Esophagus (tissue), 2 donors: ENCODE measurements at places on chromosomes 1 and 21. TPM values are rescaled to one million over a fixed set of nuclear protein-coding genes. Genes with fewer than 3 reads are reported as not detected.

Gene RAD54L
- 6.1 TPM for polyA plus RNA-seq

Gene EBNA1BP2
- polyA plus RNA-seq: 72.8 TPM

Gene ILDR2
- polyA plus RNA-seq: 0.06 TPM

Gene PGLYRP3
- 9.9 TPM for polyA plus RNA-seq

Gene NBPF6
- polyA plus RNA-seq: not detected

Gene PGBD5
- 0.22 TPM for polyA plus RNA-seq

Gene EXO1
- polyA plus RNA-seq: 2.7 TPM

Gene COL9A2
- polyA plus RNA-seq: 1.3 TPM

Gene RGS13
- 0.22 TPM for polyA plus RNA-seq

Gene BCL10
- polyA plus RNA-seq: 11.5 TPM

Gene FAAH
- 12.1 TPM for polyA plus RNA-seq

Gene OR2T33
- not detected for polyA plus RNA-seq

Gene LEMD1
- 0.78 TPM for polyA plus RNA-seq

Gene PRAMEF13
- not detected for polyA plus RNA-seq

Gene FCRL3
- 0.05 TPM for polyA plus RNA-seq

Gene DHRS3
- polyA plus RNA-seq: 73.1 TPM

Gene CITED4
- 21.8 TPM for polyA plus RNA-seq

Gene TSACC
- 0.40 TPM for polyA plus RNA-seq

Gene ACTA1
- polyA plus RNA-seq: 0.35 TPM

Gene NOS1AP
- polyA plus RNA-seq: 0.98 TPM

Gene FCMR
- polyA plus RNA-seq: 0.90 TPM
